ENCODE measurements at places on chromosomes 12 and 14.

DNA sequence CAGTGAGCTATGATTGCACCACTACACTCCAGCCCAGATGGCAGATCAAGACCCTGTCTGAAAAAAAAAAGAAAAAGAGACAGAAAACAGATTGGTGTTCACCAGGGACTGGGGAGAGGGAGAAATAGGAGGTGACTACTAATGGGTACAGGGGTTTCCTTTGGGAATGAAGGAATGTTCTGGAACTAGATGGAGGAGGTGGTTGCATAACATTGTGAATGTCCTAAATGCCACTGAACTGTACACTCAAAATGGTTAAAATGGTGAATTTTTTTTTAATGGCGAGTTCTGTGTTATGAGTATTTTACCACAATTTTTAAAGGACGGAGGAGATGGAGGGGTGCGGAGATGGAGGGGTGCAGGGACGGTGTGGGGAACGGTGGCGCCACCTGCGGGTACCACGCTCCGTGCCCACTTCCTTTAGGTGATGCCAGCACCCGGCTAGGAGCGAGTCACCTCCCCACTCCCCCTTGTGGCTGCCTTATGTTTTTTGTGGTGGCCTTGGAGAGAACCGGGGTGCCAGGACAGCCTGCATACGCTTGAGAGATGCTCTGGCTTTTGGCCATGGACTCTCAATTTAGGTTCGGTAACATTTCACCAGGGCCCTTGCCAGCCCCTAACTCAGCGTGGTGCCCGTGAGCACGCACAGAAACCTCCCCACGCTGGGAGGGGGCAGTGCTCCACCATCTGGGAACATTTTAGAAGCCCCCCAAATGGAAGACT, 16.1 kb downstream of the UBC start:
- no peak for DNase-seq

DNA sequence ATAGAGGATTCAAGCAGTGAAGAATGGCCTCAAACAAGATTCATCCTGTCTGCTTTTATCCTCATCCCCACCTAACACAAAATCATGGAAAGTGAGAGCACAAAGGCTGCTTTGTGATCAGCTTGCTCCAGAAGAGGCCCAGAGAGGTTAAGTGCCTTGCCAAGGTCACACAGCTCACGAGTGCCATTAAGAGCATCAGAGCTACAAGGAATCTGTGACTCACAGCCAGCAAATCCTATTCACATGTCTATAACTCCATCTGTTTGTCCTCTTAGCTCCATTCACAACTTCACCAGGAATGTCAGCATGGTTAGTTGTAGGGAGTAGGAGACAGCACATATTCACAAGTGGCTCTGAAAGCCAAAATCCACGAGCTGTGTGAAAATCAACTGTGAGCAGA, 79.8 kb downstream of the TTC9 start:
- no peak for DNase-seq

GRCh38 chr12:45093051-45093450, 42.2 kb upstream of the DBX2 start:
- DNase-seq: no peak

- DNase-seq: peak; percentile 76
These were observed 945 bp upstream of the HIP1R start for GRCh38 chr12:122834104-122834920.

DNA sequence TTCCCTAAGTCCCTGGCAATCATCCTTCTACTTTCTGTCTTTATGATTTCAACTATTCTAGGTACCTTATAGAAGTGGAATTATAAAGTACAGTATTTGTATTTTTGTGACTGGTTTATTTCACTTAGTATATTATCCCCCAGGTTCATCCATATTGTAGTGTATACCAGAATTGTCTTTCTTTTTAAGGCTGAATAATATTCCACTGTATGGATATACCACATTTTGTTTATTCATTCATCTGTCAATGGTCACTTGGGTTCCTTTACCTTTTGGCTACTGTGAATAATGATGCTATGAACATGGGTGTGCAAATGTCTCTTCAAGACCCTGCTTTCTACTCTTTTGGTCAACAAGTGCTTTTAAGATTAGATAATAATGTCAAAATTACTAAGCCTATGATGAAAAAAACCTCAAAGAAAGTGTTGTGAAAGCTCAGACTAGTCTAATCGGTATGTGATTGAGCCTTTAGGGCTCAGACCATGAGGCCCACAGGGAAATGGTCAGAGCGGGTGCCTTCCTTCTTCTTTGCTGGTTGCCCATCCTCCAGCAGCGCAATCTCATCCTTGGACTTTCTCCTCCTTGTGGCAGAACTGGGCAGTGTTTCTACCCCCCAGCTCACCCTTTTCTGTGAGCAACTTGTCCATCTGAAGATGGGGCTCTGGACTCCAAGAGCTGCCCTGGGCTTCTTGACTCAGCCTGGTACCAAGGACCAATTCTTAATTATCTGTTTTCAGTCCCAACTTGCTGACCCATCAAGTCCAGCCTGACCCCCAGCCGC, 105.4 kb downstream of the TTC8 start:
- DNase-seq: no peak

DNA sequence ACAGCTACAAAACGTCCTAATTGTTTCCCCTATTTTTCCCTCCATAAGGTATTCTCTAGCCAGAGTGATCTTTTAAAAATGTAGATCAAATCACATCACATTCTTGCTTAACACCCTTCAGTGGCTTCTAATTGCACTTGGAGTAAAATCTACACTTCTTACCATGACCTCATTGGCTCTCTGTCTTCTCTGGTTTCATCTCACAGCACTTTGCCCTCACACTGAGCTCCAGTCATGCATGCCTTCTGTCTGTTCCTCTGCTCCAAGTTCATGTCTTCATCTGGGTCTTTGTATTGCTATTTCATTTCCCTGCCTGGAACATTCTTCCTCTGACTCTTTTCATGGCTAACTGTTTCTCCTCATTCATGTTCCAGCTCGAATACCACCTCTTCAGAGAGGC, 220.4 kb upstream of the GARIN6 start:
- DNase-seq: peak; percentile 7

- DNase-seq: no peak
These were observed 182.1 kb upstream of the HMGA2 start for GRCh38 chr12:65642061-65642661.

- no peak for DNase-seq
These were observed 120.3 kb upstream of the SLC38A4 start for GRCh38 chr12:46946137-46946536.

- no peak for DNase-seq
These were observed at the start of gene KLRC1 for GRCh38 chr12:10453156-10453555. KLRC1 (minus strand) TSS chr12:10453377; CDS start chr12:10451156, 2,221 bp downstream.

DNA sequence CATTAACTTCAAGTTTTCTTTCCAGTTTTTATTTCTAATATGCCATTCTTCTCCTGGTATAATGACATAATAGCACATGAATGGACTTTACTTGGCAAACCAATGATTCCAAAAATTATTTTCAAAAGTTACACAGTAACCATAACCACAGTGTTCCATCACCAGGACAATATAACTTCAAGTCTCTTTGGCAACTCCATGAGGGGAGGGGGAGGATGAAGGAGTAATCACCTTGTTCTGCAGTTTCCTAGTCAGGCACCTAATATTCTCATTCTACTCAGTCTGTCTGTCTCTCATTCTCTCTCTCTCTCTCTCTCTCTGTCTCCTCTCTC, 66.6 kb downstream of the BTG1 start:
- no peak for DNase-seq
